ENCODE measurements at places on chromosomes 7 and 10. TPM values are rescaled to one million over a fixed set of nuclear protein-coding genes. Genes with fewer than 3 reads are reported as not detected.

DNA sequence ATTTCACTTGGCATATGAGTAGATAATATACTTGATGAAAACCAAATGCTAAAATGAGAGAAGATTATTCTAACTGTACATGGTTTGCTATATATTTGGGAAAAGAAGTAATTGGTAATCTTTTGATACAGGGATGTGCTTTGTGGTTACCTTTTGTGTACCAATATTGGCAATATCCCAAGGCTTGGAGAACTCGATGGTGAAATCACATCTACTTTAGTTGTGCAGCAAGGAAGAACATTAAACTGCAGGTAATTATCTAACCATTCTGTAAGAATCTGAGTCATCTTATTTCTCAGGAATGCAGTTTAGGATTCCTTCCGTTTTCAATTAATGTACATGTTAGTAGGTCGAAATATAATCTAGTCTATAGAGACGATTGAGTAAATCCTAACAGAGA is 64.1 kb downstream of the SRI start:
- no peak for DNase-seq

GRCh38 chr10:119205894-119206602 is 1.3 kb upstream of the GRK5 start:
- DNase-seq: peak; percentile 68

DNA sequence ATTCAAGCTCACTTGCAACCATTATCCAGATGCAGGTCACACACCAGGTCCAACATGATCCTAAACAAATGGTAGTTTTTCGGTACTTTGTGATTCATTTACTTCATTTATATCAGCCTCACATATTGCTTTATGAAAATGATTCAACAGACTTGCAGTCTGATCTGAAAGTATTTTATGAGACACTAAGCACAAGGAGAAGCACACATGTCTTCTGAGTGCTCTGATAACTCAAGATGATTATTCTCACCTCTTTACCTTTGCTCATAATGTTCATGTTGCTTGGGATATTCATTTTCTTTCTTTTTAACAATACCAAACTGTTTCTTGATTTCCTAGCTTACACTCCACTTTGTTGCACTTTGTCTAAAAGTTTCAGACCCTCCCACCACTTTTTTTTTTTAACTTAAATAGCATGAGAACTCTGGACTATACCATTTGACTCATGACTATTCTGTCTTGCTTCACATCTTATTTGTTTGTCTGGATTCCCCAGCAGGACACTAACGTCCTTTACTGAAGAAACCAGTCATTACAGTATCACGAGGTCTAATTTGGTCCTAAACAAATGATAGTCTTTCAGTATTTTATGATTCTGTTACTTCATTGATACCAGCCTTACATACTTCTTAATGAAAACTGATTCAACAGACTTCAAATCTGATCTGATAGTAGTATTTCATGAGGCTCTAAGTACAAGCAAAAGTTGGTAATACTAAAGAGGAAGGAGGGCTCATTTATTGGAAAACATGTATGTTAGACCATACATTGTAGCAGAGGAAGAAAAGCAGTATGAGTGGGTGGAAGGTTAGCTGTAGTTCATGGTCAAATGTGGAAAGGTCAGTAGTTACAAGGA is 171.8 kb upstream of the AHR start:
- DNase-seq: no peak

SPDYE1 gene
- 2.7 TPM for total RNA-seq

DNA sequence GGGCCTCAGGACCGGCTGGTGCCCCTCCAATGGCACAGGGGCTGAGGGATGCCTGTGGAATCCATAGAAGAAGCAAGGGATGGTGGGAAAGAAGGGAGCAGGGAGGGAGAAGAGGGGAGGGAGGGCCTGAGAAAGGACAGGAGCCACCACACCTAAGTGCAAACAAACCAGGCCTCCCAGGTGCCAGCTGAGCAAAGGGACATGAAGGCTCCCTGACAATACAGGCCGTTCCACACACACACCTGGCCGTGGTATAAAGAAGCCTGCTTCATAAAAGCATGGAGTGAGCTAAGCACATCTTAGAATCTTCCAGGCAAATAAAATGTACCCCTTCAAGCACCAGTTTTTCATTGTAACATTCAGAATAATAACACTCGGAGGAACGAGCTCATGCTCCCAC is 54.0 kb downstream of the OAT start:
- DNase-seq: no peak

DNA sequence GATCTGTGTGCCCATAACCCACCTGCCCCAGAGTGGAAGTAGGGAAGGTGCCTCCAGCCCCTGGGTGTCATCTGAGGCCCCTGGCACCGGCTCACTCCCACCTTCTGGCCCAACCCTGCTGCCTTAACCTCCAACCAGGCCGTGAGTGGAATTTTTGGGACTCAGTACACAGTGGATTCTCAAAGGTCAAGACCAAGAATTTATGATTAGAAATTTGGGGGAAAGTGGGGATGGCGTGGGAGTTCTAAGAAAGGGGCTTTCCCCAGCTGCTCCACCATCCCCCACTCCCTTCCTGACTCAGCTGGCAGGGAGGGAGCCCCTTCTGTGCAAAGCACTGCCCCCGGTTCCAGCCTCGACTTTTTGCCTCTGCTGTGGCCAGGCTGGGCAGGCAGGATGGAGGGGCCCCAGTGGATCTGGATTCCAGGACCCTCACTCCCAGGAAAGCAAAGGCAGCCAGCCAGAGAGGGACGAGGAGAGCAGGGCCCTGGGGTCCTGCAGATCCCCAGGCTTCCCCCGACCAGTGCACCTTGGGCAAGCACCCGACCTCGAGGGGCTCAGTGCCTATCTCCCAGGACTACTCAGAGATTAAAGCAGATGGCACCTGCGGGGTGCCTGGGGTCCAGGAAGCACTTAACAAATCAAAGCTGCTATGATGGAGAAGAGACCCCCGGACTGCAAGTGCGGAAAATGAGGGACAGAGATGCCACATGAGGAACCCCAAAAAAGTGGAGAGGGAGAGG is 12.8 kb downstream of the SPOCK2 start:
- no peak for DNase-seq

DNA sequence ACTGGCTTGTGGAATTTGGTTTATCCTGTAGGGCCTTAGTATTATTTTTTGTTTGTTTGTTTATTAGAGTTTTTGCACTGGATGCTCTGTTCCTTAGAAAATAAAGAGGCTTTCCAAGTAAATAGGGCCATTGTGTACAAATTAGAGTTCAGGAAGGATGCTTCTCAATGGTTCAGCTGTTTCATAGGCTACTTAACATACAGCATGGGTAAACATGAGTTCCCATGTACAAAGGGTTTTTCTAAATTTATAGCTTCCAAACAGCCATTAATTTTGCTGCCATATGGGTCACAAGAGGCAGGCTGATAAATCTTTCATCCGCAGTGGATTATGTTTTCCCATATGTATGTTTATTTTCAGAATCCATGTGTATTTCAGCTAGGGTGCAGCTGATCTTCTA is 121.6 kb upstream of the WDR11 start:
- no peak for DNase-seq

GNAI1 gene
- total RNA-seq: 61.6 TPM

KIF20B gene
- 12.0 TPM for total RNA-seq

DNA sequence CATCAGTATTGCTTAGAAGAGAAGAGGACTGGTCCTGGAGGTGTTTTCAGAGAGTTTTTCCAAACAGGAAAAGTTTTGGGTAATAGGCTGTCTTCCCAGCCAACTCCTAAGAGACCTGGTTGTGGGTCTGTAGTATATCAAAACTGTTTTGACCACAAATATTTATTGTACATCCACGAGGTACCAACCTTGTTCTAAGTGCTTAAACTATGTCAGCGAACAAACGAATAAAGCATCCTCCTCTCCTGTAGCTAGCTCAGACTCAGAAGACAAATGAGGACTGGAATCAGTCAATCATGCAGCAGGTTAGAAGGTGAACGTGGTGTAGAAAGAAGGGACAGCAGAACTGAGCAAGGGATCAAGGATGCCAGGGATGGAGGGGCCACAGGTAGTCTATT is 61.6 kb upstream of the MKI67 start:
- no peak for DNase-seq

MRM2 gene
- total RNA-seq: 18.1 TPM

GRCh38 chr10:132467464-132468149 is 70.0 kb upstream of the INPP5A start:
- DNase-seq: peak; percentile 73

- no peak for DNase-seq
Observed at GRCh38 chr10:133008196-133008595, 65.8 kb upstream of the CFAP46 start.

TMEM225B gene
- total RNA-seq: 62.1 TPM

POM121 gene
- total RNA-seq: 51.2 TPM

DNA sequence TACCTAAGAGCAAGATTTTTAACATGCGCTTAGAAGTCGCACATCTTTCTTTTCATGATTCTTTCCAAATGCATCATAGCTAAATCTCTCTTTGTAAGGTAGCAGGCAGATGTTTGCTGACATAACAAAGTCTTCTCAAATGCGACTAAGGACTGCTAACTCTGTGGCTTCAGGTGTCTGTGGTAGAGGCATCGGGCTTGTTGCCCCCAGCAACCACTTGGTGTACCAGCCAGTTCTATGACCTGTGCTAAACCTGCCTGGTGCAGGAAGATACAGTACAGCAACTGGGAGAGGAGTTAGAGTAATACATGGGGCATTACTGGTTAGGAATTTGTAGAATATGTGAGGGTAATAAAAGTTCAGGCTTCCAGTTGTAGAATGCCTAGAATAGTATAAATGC is 654.1 kb downstream of the NRG3 start:
- DNase-seq: no peak

DNA sequence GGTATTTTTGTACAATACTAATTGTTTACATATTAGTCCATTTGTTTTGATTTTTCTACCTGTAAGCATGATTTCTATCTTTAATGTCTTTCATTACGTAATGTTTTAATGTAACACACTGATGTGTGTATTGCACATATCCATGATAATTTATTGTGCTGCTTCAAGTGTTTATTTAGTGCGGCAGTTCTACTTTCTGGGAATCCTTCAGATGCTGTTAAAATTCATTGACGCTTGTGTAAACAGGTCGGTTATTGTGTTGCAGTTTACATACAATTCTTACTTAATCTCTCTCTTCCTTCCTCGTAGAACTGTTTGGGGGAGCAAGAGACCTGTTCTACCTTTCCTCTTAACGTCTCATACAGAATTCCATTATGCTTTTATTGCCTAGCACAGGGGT is 6.9 kb downstream of the TMEM60 start:
- no peak for DNase-seq

DNA sequence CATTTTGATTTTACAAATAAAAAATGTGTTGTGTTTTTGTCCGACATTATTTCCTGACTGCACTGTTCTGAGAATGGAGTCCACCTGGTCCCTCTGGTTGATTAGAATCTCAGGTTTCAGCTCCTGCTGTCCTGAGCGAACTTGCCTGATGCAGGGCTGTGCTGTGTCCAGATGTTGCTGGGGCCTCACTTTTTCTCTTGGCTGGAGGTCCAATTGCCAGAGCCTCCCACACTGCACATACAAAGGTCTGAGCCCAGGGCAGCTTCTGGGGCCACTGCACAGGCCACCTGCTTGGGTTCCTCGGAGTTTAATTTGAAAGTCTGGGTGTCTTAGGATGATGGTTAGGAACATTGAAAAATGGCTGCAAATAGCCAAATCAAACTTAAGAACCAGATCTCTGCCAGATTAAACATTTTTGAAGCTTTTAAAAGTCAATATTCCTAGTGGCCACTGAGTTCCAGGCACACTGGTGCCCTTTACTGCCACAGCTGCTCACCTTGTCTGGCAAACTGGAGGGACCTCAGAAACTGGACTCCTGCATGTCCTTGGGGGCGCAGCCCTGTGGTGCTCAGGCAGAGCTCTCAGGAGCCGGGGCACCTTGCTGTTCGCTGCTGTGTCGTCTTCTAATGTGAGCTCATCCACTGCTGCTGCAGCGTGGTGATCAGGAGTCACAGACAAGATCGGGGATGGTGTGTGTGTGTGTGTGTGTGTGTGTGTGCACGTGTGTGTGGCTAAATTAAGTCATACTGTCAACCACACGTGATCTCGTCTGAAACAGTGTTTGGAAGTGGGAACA is 75.0 kb downstream of the WDR37 start:
- DNase-seq: no peak

IDI2 gene
- not detected for total RNA-seq

DNA sequence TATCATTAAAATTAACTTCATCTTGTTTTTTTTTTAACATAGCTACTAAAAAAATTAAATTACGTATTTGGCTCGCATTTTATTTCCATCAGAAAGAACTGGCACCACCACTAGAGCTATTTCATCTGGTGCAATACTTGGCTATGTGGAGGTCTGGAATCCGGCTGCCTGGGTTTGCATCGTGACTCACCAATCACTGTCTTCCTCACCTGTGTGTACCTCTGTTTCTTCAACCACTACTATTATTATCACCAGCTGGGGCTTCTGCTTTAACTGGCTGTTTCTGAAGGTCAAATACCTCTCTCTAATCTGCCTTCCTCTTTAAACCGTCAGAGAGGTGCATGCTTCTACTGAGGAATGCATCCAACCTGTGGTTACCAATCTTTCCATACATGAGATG is 6.5 kb downstream of the WDR91 start:
- DNase-seq: no peak

CALCR gene
- total RNA-seq: 0.56 TPM

PRKG1 gene
- 12.5 TPM for total RNA-seq

TMEM273 gene
- total RNA-seq: 4.5 TPM

MMP21 gene
- total RNA-seq: 0.43 TPM

DNA sequence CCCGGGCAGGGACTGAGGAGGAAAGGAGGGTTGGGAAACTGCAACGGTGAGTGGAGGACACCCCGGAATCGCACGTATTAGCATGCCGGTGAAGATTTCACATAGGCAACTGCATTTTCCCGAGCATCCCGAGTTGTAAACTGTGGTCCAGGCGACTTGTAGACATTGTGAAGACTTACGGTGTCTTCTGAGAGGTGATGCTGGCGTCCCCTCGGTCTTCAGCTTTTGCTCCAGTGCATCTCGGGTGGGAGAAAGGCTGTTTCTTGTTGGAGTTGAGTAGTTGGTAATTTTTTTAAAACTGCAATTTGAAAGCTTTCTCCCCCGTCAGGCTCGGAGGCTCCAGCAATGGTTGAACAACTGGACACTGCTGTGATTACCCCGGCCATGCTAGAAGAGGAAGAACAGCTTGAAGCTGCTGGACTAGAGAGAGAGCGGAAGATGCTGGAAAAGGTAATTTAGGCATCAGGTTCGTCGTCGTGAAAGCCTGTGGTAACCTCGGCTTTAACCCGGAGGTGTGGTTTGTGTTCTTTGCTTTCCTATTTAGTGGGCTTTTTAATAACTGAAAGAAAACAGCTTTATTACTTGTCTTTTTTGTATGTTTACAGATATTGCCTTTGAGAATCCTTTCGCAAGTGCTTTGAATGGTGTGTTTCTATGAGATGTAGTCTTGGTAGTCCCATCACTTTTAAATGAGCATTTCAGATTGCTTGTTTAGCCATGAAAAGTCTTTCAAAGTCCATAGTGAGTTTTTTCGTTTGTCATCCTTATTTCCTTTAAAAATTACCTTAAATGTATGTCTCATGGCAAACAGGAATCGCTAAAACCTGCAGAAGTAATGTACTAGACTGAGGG is 687 bp downstream of the HELLS start:
- peak; percentile 33 for DNase-seq

GRCh38 chr7:150520145-150520544 is 5.5 kb downstream of the GIMAP7 start:
- no peak for DNase-seq

Measured in testis (tissue), 5 donors.